Smooth muscle cell of the coronary artery (primary cell): ENCODE measurements at places on chromosomes 12 and 14. TPM values are rescaled to one million over a fixed set of nuclear protein-coding genes. Genes with fewer than 3 reads are reported as not detected.

TSPAN19 gene
- total RNA-seq, result under 0.01 and 0.12 TPM in 2 replicates

KRT85 gene
- total RNA-seq, result not detected in 2 replicates

B4GALNT3 gene
- total RNA-seq, result 0.23 TPM in 2 replicates

CACNA2D4 gene
- 0.47 TPM in 1 of 2 replicates, not detected in the other for total RNA-seq

ATG14 gene
- total RNA-seq, result 8.9 and 13.3 TPM in 2 replicates

CMKLR1 gene
- total RNA-seq, result 0.08 and 1.3 TPM in 2 replicates

PTMS gene
- total RNA-seq, result 43.6 and 51.7 TPM in 2 replicates

MGP gene
- 26.6 and 1,179 TPM in 2 replicates for total RNA-seq

TMEM119 gene
- 6.1 and 102 TPM in 2 replicates for total RNA-seq

ZNF385A gene
- 0.35 and 1.1 TPM in 2 replicates for total RNA-seq

IFI27 gene
- total RNA-seq, result 30.8 and 34.5 TPM in 2 replicates

SOCS4 gene
- total RNA-seq, result 9.4 and 13.7 TPM in 2 replicates
